ENCODE measurements at places on chromosomes 2 and 18.

DNA sequence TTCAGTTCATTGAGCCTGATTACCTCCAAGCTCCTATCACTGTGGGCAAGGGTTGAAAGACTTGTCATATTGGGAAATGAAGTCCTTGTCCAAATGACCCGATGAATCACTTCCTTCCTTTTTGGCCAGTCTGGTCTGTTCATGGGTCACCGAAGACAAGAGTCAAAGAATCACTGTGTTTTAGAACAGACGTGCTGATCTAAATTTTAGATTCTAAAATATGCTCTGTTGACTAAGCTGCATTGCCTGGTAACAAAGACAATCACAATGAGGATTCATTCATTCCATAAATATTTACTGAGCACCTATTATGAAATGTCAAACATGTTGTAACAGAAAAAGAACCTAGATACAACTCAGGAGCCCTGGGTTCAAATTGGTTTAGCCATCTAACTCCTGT is 99.4 kb upstream of the RND3 start:
- DNase-seq, result no peak

GRCh38 chr2:10030311-10030736 is 13.0 kb upstream of the KLF11 start:
- no peak for DNase-seq

DNA sequence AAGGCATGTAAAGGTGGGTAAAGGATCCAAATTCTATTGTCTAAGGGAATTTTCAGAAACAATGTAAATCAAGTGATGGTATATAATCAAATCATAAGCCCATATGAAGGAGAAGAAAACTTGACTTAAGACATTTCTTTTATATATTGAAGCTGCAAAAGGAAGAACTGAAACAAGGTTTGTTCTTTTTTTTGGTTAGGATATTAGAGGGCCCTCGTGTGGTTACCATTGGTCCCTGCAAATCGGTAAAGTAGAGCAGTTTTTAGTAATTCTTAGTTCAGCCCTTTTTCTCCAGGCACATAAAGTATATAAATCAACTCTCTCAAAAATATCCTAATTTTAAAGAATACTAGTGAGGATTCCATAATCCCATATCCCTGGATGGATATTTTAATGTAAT is 105.6 kb upstream of the STK17B start:
- DNase-seq, result no peak

DNA sequence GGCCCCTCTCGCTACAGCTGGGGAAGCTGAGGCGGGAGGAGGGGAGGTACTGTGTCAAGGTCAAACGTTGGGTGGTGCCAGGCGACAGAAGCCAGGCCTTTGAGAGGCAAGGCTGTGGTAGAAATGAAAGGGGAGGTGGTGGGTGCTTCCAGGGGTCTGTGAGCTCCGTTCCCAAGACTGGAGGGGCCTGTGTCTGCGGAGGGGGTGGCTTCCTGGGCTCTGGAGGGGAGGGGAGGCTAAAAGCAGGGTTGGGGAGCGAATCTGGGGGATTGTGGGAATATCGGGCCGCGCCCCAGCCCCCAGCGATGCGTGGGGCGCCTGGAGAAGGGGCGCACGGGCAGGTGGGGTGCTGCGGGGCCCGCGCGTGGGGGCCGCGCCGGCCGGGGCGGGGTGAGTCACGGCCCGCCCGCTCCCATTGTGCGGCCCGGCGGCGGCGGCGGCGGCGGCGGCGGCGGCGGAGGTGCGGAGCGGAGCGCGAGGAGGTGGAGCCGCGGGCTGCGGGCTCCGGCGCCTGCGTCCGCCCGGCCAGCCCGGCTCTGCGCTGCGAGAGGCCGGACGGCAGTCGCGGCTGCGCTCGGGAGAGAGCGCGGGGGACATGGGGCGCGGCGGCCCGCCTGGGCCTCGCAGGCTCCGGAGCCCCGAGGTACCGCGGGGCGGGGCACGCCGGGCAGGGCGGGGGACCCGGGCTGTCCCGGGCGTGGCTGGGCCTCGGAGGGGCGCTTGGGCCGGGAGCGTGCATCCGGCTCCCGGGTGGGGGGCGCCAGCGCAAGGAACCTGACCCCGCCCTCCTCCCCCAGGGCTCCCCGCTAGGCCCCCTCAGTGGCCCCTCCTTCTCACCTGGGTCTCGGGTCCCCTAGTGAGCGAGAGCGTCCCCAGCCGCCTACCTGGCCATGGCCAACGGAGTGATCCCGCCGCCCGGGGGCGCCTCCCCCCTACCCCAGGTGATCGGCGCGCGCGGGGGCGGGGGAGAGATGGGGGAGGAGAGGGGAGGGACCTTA is at the start of gene SLC4A3:
Gene SLC4A3, plus strand, starts transcription at position 528 of the 998 bp plus-strand sequence. Its CDS starts 363 bp downstream, at position 891.
- DNase-seq, result no peak

DNA sequence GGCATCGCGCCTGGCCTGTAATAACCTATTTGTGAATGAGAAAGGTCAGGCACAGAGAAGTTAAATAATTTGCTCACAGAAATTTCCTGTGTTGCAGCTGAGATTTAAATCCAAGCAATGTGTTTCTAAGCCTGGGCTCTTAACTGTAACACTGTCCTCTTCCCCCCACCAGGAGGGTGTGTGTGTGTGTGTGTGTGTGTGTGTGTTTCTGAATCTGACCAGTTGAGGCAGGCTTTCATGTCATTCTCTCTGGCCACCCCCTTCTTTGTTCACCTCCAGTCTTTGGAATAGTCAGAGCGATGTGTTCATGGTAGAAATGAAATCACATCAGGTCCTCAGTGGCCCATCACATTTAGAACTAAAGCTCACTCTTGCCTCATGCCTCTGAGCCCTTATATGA is 81.2 kb downstream of the NEDD4L start:
- DNase-seq, result no peak

- DNase-seq, result no peak
These were observed 96.2 kb downstream of the BARD1 start for GRCh38 chr2:214713080-214713830.

DNA sequence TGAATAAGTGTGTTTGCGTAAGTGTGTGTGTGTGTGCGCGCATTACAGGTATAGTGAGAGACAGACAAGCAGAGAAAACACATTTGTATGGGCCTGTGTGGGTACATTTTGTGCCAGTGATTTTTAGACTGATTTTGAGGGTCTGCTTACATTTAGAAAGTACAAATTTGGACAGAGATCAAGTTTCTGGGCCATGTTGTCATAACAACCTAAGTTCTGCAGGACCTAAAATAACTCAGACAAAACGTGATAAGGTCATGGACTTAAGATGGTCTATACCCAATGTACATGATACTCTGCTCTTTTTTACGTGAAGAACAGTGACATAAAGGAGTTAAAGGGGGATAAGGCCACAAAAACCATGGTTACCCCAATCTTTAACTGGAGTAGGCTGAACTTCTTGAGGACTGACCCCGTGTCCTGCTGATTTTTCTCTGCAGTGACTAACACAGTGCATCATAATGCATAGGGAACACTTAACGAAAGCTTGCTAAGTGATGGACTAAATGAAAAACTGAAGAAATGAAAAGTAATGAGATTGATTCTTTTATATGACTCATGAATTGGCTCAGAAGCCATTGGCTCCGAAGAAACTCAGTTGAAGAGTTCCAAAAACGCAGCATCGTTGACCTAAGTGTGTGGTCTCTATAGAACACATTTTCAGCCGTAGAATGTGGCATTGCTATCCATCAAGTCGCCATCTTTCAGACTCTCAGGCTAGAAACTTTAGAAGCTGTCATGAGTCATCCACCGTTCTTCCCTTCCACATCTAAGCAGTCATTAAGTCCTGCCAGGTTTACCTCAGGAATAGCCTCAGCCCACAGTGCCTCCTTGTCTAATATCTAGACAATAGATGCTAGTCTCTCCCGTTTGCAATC is 61.6 kb upstream of the NCOA1 start:
- DNase-seq, result no peak

GRCh38 chr2:23381084-23381483 is 3.9 kb upstream of the KLHL29 start:
- DNase-seq, result no peak

- DNase-seq, result peak; percentile 94
These were observed 45.7 kb downstream of the QPCT start for GRCh38 chr2:37389989-37390765.

GRCh38 chr2:203648273-203648672 is 58.2 kb upstream of the CD28 start:
- no peak for DNase-seq

GRCh38 chr18:64966667-64967066 is 784.1 kb upstream of the CDH7 start:
- no peak for DNase-seq

- no peak for DNase-seq
These were observed 69.6 kb downstream of the PTGR3 start for GRCh38 chr18:75139226-75139911.

GRCh38 chr18:6482198-6482977 is 67.7 kb upstream of the L3MBTL4 start:
- no peak for DNase-seq

- no peak for DNase-seq
These were observed 79.7 kb downstream of the AGAP1 start for GRCh38 chr2:235573331-235574221.

DNA sequence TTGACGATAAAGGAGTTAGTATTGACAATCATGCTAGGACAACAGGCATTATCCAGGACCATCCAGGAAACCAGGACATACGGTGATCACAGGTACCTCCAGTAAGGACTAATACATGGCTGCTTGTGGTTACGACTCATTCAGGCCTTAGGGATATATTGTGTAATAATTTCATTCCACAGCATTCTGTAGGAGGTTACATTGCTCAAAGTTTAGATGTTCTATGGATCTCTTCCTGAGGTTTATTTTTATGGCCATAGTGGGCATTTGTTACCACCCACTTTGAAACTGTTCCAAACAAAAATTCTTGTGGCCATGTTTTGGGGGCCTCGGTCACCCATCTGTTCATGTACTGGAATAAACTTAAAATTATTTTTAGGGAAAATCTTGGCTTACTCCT is 431.6 kb downstream of the METTL4 start:
- DNase-seq, result no peak

GRCh38 chr18:49490246-49490762 is 3.3 kb upstream of the C18orf32 start:
- DNase-seq, result no peak

DNA sequence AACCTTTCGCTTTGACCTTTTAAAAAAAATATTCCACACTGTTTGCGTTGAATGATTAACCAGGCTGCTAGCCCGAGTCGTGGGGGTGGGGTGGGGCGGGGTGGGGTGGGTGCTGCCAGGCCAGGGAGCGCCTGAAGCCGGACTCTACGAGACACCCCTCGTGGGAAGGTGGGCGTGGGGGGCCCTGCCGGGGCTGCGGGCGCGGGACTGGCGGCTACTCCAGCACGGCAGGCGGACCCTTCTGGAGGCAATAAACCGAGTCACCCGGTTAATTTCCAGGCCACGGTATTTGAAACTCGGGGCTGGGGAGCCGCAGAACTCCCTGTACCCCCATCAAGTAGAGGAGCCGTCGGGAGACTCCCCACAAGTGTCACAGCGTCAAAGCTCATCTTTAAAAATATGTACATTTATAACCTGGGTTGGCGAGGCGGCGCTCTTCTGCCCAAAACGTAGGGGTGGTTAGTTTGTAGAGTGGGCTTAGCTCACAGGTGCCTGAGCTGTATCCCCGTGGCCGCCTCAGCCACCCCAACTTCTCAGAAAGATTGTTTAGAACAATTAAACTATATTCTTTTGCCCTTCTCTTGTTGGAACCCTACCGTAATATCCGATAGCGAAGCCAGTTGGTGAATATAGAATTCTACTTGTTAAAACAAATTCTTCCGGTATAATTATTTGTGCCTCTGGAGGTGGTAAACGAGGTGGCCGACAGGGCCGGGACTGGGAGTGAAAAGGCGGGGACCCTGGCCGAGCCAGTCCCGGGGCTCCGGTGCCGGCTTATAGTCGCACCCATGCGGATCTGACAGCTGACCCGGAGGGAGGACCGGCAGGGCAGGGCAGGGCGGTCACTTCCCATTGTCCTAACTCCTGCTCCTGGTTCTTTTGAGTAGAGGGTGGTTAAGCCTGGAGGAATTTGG is 1.4 kb downstream of the B3GNT2 start:
- DNase-seq, result no peak

- no peak for DNase-seq
These were observed 217.5 kb downstream of the NCK2 start for GRCh38 chr2:105962221-105962620.

- DNase-seq, result no peak
These were observed 129.0 kb downstream of the SOCS6 start for GRCh38 chr18:70417847-70418246.

DNA sequence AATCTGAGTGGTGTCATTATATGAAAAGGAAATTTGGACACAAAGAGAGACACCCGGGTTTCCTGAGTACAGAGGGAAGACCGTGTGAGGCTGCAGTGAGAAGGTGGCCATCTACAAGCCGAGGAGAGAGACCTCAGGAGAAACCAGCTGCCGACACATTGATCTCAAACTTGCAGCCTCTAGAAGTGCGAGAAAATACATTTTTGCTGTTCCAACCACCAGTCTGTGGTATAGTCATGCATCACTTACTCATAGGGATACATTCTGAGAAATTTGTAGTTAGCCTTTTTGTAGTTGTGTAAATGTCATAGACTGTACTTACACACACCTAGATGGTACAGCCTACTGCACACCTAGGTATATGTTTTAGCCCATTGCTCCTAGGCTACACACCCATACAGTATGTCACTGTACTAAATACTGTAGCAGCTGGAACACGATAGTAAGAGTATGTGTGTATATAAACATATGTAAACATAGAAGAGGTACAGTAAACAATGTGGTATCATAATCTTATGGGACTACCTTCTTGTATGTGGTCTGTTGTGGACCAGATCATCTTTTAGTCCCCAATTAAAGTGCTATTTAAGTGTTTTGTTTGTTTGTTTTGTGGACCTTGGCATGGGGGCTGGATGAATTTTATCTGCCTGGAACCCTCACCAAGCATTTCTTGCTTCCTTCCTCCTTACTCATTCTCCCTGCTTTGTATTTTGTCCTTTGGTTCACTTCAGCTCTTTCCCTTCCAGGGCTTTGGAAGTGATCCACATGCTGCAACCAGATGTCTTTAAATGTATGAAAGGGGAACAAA is 38.3 kb upstream of the SESTD1 start:
- DNase-seq, result no peak

- DNase-seq, result no peak
These were observed 483.6 kb downstream of the EPHA4 start for GRCh38 chr2:221088506-221088905.

- no peak for DNase-seq
These were observed 117.1 kb downstream of the KLHL29 start for GRCh38 chr2:23502096-23502495.

- no peak for DNase-seq
These were observed 4.4 kb downstream of the ACTR2 start for GRCh38 chr2:65231892-65232477.

GRCh38 chr18:25560369-25560768 is 208.4 kb upstream of the ZNF521 start:
- no peak for DNase-seq

GRCh38 chr2:214410128-214410775 is 602 bp upstream of the VWC2L start:
- no peak for DNase-seq
